ENCODE measurements at places on chromosomes 1 and 21.

DNA sequence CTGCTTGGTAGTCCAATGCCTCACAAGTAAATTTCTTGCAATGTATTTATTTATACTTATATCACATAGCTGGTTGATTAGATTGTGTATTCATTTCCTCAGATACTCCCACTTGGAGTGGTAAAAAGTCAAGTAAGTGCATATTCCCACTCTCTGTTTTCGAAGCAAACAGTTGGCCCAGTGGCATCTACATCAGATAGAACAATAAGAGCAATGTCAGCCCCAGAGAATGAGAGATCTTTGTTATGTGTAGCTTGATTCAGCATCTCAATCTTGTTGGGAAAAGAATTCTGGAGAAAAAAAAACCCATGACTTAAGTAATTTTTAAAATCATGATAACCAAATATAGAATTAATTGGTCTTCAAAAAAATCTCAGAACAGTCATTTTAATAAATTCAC is 25.5 kb downstream of the RGL1 start:
- no peak for DNase-seq

DNA sequence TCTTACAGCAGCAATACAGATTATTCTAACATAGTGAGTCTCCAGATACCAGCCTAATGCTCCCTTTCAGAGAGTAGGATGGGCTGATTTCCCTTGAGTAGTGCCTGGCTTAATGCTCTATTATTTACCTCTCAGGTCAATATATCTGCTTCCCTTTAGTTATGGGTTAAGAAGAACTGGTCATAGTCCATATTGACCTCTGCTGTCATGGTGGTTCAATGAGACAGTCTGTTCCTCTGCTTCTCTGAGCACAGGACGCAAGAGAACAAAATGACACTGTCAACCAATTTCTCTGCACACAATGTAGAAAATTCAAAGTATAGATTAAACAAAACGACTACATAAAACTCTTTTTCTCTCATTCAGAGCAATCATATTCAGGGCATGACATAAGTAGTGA is 2.9 kb downstream of the MRAP start:
- no peak for DNase-seq

GRCh38 chr21:35681946-35682345 is 378.4 kb downstream of the SETD4 start:
- DNase-seq = no peak

- DNase-seq = no peak
Observed at GRCh38 chr1:227325156-227325555, 6.9 kb upstream of the CDC42BPA start.

DNA sequence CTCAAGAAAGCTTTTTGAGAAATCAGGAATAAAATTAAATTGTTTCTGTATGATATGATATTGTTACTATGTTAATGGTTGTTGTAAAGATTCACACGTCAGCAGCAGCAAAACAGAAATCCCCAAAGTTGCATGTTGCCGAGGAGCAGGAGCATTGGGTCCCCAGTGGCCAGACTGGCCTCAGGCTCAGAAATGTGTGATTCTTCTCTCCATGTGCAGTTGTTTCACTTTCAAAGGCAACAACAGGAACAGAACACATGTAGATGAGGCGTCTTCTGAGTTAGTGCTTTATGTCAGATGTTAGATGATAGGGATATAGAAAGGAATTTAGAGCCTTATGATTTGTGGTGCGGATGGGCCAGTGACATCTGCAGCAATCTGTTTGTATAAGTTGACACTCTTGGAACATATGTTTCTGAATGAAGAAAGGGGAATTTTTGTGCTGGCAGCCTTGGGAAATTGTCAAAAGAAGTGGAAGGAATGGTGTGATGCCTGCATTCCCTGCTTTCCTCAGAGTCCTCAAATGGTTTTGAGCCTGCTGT is 2.1 kb upstream of the TTLL7 start:
- no peak for DNase-seq
